AG04449 (cell line): ENCODE measurements at places on chromosomes 12 and 14.

GRCh38 chr14:34874386-34875030 lies 652 bp downstream of the BAZ1A start:
- DNase-seq = no peak

DNA sequence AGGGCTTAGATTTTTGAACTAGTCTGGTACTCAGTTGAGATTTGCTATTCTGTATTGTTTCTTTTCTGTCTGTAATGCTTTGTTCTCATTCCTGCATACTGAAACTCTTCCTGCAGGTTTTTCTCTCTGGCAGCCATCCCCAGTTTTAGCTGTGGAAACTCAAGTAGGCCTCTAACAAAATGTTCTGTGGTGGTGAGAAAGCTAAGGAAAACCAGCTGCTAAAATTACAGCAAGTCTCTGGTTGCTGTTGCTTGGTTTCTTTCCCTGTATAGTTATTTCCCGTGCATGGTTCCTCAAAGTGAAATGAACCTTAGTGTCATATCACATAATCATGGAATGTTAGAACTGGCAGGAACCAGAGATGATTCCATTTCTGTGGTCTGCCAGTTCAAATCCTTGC lies 442.5 kb downstream of the NRXN3 start:
- DNase-seq = no peak

GRCh38 chr12:34401659-34402227 lies 379.4 kb downstream of the ALG10 start:
- no peak for DNase-seq

DNA sequence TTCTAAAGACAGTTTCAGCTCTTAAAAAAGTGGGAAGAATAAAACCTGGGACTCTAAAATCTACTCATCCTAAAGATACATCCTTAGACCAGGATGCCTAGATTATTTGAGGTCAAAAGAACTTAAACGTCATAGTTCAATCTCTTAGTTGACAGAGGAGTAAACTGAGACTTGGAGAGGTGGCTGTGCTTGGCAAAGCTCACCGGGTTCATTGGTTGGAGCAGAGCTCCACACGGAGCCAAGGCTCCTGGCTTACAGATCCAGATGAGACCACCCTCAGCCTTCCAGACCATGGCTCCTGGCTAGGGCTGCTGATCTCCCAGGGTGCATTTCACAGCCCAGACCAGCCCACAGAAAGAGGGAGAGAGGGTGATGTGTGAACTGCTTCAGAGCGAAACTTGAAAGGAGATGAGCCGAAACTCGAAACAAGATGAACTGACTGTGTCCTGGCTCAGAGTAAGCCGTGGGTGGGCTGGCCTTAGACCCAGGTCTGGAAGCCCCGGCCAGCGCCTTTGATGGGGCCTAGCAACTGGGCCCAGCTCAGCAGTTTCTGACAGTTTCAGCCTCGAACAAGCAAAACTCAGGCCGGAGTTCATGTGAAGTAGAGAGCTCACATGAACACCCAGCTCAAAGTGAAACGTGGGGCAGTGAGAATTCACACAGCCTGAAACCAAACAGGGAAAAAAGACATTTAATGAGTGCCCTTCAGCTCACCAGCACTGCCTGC lies 1044.8 kb downstream of the BCL11B start:
- DNase-seq = no peak

- DNase-seq = no peak
Measured at GRCh38 chr14:71563492-71564153, 368.6 kb upstream of the RGS6 start.

GRCh38 chr14:81221579-81222102 lies 882 bp upstream of the GTF2A1 start:
- no peak for DNase-seq

- DNase-seq = no peak
Measured at GRCh38 chr12:3493859-3494176, 2.8 kb downstream of the PRMT8 start.

DNA sequence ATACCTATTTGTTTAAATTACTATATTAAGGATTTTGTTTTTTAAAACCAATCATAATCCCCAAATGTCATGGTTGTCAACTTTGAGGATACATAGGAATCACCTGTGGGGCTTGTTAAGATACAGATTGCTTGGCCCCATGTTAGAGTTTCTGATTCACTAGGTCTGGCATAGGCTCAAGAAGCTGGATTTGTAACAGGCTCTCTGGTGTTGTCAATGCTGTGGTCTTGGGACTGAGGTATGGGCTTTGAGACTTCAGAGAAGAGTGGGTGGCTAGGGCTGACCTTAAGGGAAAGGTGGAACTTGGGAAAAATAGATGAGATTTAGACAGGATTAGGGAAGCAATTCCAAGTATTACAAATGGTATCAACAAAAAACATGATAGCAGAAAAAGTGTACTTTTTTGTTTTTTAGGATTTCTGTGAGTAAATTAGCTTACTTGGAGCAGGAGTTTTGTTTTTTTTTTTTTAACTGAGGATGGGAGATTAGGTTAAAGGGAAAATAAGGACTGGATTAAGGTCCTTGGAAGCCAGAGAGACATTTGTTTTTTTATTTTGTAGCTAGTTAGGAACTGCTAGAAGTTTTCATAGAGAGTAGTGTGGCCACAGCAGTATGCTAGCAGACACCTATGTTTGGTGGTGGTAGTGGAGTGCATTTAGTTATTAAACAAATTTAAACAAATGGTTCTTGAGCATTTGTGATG lies 88.6 kb downstream of the RAD51B start:
- DNase-seq = no peak
